ENCODE measurements at places on chromosomes 7 and 10.

DNA sequence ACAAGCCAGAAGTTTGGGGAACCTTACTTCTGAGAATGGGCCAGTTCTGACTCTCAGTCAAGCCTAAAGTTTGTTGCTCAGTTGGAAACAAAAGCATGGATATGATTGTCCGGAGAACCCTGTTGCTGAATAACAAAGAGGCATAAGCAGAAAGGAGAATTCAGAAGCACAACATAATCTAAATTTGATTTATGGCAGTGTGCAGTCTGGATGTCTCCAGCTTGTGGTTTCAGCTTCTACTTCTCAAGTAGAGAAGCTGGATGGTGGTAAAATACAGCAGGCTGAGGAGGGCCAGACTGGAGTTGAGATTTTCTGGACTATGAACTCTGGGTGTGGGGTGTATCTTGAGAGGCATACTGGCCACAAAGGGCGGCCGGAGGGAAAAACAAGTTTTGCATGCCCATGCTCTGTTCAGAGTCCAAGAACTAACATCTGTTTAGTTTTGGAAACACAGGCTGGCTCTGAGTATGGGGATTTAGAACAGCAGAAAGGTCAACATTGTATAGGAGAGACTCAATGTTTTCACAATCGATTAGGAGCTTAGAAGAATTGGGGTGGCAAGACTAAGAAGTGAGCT, 592.9 kb downstream of the CNTNAP2 start:
- no peak for DNase-seq

- DNase-seq = no peak
Observed at GRCh38 chr10:7475939-7476338, 65.1 kb upstream of the SFMBT2 start.

DNA sequence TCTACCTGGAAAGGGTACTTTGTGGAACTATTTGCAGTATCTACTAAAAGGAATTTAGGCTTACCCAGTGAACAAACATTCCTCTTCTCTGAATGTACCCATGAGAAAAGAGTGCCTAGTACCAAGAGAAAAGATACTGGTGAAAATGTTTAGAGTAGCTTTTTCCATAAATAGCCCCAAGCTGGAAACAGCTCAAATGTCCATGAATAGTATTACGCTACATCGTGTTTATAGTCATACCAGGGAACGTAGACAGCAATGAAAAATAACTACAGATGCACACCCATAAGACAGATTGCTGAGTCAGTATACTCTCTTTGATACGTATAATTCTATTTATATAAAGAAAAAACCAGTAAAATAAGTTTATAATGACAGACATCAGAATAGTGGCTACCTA, 285.9 kb downstream of the KLF6 start:
- no peak for DNase-seq

GRCh38 chr7:48213226-48213625, 42.0 kb downstream of the ABCA13 start:
- DNase-seq = no peak

- no peak for DNase-seq
Observed at GRCh38 chr7:92352009-92352408, 95.3 kb upstream of the GATAD1 start.

GRCh38 chr7:69670701-69671100, 72.4 kb downstream of the AUTS2 start:
- no peak for DNase-seq

- no peak for DNase-seq
Observed at GRCh38 chr7:32479574-32480200, 10.5 kb downstream of the LSM5 start.

GRCh38 chr7:118214833-118215182, 9.7 kb upstream of the ANKRD7 start:
- DNase-seq = no peak

- no peak for DNase-seq
Observed at GRCh38 chr10:49734676-49735075, 27.4 kb downstream of the OGDHL start.

DNA sequence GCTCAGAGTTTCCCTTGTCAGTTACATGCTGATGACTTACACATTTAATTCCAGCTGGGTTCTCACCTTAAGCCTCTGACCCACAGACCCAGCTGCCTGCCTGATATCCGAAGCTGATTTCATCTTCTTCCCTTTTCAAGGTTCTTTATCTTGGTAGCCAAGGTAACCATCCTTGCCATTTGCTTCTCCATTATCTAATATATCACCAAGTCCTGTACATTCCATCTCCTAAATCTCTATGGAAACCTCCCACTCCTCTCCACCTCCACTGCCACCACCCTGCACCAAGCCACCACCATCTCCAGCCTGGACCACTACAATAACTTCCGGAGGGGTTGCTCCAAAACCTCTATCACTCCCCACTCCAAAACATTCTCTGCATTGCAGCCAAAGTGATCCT, 19.9 kb downstream of the SCRN1 start:
- DNase-seq = no peak

GRCh38 chr7:82384779-82385178, 58.8 kb downstream of the CACNA2D1 start:
- DNase-seq = no peak

DNA sequence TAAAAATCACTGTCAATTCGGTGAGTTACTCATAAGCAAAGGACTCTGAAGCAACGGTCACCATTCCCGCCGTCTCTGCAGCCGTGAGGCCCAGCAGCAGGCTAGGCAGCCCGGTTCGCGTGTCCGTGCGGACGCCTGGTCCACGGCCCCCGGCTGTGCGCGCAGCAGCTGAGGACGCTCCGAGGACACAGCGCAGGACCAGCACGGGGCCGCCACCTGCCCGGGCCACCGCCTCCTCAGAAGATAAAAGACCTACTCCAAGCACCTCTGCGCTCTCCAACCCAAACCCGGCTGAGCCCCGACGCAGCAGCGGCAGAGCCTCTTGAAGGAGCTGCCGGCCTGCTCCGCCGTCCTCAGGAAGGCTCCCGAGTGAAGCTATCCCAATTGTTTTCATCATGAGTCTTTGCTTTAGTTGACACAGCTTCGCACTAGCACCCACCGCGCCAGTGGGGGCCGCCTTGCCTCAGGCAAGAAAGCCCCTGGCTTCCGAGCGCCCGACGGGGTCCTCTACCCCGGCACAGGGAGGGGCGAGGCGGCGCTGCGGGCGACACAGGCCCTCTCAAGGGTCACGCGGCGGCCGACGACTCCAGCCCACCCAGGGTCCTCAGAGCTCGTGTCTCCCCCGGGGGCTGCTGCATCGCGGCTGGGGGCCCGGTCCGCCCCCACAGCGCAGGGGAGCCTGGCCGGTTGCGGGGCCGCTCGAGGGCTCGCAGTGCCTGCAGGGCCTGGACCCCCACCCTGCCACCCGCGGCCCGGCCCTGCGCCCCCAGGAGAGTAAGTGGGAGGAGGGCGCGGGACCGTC, 16.9 kb upstream of the GPR146 start:
- DNase-seq = no peak

GRCh38 chr7:145534301-145534700, 582.3 kb upstream of the CNTNAP2 start:
- DNase-seq = no peak

GRCh38 chr10:108696792-108697477, 1226.4 kb downstream of the XPNPEP1 start:
- no peak for DNase-seq

DNA sequence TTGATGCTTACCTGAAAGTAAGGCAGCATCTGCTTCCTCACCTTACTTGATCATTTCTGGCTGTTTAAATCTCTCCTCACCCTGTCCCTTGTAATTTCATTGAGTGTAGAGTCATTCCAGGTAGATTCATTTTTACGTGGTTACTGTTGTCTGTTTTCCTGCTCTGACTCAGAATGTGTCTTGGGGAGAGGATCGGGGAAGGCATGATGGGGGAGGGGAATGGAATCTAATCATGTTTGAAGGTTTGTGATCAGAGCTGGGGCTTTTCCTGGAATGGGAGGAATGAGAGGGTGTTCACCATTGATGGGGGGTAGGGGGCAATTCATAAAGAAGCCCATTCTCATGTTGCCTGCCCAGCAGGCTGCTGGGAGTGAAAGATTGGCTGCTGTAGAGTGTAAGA, 18.7 kb downstream of the SEC24C start:
- no peak for DNase-seq

DNA sequence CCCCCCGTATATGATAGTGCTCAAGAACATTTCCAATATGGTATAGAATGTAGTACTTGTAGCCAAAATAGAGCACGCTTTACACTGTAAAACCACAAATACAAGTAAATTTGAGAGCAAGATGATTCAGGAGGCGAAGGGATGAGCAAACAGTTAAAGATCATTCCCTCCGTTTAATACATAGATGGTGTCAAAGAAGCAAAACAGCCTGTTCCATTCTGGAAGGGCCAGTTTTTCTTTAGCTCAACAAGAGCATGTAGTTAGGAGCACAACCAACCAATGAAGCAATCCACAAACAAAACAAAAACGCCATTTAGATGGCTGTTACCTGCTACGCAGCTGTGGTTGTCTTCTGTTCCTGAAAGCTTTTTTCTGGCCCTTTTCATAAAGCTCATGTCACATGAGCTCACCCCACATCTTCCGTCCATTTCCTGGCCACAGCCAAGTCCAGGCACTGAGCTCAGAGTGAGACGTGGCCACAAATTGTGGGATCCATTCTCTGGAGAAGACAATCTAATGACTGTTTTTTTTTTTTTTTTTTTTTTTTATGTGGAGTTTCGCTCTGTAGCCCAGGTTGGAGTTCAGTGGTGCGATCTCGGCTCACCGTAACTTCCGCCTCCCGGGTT, 185.6 kb downstream of the FANK1 start:
- no peak for DNase-seq

DNA sequence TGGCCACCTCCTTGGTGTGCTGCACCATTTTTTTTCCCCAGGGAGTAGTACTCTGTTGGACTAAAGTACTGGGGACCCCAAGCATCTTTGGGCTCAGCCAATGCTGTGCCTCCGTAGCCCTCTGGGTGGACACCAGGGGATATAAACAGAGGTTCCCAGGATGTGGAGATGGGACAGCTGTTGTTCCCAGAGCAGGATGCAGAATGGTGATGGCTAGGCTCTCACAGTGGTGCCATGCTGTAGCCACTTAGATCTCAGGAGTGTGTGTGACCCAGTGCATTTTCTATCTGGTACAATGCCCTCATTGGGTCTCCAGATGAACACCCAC, 50.9 kb upstream of the SCIN start:
- DNase-seq = no peak

- no peak for DNase-seq
Observed at GRCh38 chr10:78412605-78413004, 378.9 kb downstream of the RPS24 start.

- no peak for DNase-seq
Observed at GRCh38 chr7:141073173-141073640, 657 bp upstream of the TMEM178B start.

GRCh38 chr10:49396666-49396999, 744 bp upstream of the DRGX start:
- no peak for DNase-seq

DNA sequence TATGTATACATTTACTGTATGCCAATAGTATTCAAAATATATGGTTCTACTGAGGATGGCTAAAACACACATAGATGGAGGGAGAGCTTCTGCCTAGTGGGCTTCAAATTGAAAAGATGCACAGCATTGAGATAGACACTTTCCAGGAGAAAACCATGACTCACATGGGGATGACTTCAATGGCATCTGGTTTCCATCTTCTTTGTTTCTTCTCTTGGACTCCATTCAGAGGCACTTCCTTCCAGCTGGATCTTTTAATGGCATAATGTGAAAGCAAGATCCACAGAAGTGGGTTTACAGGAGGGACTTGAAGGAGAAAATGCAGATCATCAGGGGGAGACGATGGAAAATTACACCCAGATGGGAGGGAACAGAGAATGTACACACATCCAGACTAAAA, 84.9 kb downstream of the ZNF365 start:
- DNase-seq = no peak

GRCh38 chr10:20890009-20890408, 7.1 kb downstream of the NEBL start:
- DNase-seq = no peak

DNA sequence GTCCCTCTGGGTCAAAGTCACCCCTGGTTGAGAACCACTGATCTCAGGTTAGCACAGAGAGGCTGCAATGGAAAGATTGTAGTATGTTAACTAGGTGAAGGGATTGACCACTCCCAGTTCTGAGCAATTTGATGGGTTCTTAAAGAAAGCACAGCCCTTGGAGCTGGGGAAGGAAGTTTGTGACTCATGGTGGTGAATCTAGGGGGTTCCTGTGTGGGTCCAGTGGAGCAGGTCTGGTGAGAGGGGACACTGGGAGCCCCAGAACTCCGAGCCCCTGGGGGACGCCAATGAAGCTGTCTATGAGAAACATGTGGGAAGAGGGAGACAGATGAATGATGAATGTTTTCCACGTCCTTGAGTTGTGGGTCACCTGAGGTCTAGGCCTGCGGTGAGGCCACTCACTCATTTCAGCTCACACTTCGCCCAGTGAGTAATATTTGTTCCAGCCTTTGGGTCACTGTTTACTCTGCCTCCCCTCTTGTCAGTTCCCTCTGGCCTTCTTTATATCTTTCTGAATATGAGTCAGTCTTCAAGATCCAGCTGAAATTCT, 341.9 kb downstream of the LRMDA start:
- DNase-seq = no peak

- DNase-seq = no peak
Observed at GRCh38 chr7:89316584-89317251, 521.2 kb upstream of the TEX47 start.

DNA sequence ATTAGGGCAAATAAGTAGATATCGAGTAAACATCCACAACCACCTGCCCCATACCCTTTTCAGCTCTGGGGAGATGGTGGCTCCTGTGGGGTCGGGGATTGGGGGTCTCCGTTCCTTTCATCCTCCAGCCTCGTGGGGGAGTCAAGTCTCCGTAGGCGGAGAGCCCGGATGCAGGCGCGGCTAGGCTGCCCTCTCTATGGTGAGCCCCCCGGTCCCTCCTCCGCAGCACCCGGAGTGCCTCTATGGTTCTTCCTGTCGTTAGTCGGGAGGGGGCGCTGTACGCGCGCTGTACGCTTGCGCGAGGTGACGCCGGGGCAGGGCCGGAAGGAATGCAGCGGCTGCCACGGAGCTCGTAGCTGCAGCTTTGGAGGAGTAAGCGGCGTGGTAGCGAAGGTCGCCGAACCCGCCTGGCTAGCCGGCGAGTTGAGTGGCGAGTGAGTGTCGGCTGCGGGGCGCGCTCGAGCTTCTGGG, 14.8 kb upstream of the MMD2 start:
- DNase-seq = peak; percentile 92

All from T-helper 9 cell (primary cell).